ENCODE measurements at places on chromosomes 12 and 14.

GRCh38 chr12:66117242-66117641 is 13.3 kb downstream of the LLPH start:
- DNase-seq: no peak

DNA sequence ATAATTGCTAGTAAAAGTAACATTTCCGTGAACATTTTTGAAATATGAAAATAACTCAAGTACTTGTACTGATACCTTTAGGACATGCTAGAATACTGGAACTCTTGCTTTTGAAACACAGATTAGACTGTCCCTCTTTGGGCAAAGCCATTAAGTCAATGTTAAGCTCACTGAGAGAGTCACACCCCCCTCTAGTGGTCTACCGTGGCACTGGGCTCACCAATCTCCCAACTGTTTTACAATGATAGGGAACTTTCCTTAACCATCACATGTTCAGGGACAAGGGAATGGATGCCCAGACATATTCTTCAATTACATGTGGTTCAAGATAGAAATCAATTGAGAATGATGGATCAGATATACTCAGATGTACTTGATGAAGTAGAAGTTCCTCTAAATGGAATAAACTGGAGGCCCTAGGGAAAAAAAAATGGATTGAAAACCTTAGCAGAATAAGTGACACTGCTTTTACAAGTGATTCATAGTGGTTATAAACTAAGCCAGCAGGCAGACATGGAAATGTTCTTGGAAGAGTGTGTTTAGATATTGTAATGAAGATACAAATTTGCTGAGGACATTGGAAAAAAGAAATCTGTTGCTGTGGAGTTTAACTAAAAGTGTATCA is 17.8 kb downstream of the NANOG start:
- peak; percentile 15 for DNase-seq

DNA sequence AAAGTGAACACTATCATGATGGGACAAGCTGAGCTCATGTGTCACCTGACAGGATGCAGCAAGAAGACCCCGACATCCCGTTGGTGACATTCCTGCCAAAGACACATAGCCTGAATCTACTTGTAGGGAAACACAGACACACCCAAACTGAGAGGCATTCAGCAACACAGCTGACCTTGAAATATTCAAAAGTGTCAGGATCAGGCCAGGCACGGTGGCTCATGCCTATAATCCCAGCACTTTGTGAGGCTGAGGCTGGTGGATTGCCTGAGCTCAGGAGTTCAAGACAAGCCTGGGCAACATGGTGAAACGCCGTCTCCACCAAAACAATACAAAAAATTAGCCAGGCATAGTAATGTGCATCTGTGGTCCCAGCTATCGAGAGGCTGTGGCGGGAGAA is 232.0 kb upstream of the PLXNC1 start:
- no peak for DNase-seq

- no peak for DNase-seq
These were observed 84.7 kb downstream of the GALNT4 start for GRCh38 chr12:89439941-89440340.

- peak; percentile 86 for DNase-seq
These were observed 96.9 kb upstream of the TMPO start for GRCh38 chr12:98418357-98419075.

DNA sequence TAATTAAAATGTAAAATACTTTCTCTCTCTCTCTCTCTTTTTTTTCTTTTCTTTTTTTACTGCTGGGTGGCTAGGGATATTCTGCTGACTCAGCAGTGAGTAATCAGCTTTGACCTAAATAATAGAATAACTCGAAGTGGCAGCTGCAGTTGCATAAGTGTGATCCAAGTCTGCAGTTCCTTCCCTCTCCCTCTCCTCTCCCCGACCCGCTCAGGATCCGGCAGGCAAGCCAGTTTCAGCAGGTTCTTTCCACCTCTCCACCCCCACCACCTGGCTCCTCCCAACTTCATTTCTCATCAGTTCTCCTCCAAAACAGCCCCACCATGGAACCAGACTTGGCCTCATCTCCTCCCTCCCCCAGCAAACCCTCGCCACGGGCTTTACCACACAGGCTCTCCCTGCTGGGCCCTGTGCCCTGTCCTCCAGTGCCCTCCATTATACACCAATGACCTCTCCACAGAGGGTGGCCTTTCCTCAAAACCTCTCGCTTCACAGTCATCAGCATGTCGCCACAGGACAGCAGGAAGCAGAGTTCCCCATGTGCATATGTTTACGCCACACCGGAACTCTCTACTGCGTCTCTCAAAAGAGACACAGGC is 22.4 kb downstream of the SLC7A8 start:
- DNase-seq: peak; percentile 49

GRCh38 chr12:88401155-88401554 is 179.1 kb downstream of the KITLG start:
- no peak for DNase-seq

DNA sequence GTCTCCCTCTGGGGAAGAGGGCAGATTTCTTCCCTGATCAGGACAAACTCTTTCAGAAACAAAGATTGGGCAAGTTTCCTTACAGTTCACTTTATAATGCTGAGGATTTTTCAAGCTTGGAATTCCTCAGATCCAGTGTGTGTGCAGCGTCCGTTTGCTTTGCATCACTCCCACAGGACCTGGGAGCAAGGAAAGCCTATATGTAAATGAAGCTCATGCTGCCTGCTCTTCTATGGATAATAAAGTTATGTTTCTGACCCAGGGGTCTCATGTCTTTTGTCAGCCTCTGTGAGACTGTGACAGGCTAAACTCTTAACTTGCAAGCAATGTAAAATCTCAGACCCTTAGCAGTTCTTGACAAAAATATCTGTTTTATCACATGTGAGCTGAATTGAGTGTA is 41.6 kb downstream of the TRHDE start:
- no peak for DNase-seq

DNA sequence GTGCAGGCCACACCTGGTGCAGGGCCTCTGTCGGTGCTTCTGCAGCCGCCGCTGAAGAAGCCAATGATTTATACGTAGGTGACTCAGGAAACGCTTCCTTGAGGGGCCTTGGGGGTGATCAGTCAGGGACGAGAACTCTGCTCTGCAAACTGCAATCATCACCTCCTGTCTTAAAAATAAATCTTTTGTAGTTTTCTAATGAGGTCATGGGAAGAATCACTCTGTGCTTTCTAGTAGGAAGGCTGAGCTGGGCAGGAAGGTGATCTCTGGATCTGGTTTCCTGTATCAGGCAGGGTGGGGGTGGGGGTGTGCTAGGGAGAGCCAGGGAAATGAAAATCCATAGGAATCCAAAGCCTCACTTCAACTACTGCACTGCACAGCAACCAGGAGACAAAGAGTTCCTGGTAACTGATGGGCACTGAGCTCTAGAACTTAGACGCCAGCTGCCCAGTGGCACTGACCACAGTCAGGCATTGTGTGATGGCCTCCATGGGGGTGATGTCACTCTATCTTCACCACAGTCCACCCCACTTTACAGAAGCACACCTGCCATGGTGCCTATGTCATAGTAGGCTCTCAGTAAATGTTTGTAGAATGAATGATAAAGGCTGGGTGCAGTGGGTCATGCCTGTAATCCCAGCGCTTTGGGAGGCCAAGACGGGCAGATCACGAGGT is 292.4 kb upstream of the PWP1 start:
- DNase-seq: no peak

DNA sequence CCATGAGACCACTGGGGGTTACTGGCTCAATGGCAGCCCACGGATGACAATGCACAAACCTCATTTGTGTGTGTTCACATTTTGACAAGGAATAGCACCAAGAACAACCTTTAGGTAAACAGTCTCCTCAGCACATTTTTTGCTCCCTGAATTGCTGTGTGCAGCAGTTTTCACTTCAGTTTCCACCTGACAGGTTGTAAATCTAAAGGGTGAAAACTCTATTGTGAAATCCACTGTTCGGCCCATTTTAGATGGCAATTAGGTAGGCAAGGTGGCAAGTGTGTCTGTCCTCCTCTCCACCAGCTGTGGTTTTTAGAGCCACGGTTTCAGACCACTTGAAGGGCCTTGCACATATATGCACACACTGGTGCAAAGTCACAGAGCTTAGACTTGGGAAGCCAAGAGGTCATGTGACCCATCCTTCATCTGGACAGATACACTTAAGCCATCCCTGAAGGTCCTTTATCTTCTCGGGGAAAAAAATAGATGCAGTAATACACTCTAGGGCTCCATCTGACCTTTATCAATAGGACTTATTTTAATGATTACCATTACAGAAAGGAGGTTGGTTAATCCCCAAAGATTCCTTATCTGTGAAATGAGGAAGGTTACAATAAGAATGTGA is 23.2 kb downstream of the HAL start:
- DNase-seq: no peak

GRCh38 chr12:101207086-101207780 is 2.8 kb downstream of the SLC5A8 start:
- no peak for DNase-seq

DNA sequence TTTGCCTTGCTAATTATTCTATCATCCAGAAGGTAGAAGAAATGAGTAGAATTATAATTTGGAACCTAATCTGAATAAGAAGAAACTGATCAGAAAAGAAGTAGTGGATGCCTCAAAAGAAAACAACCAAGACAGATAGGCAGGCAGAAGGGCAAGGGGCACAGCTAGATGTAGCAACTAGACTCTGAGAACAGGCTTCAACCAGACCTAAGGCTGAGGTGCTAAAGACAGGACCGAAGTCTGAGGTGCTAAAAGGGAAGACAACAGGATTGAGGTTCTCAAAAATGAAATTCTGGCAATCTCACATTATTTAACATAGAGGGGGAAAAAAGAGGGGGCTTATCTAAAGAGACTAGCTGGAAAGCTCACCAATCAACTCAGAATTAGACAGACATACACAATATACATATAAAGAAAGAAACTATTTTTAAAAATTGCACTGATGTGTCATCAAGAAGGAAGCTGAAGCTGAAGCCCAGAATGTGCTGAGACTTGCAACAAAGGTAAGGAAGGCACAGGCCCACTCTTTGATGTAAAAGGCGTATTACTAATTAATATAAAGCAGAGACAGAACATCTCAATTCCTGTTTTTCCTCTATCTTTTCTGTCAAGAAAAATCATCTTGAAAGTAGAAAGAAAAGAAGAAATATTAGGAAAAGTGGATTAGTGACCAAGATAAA is 43.8 kb upstream of the CSRNP2 start:
- DNase-seq: no peak

- peak; percentile 27 for DNase-seq
These were observed 699 bp downstream of the MGAT2 start for GRCh38 chr14:49621114-49621881.

GRCh38 chr12:98211909-98212695 is 303.3 kb upstream of the TMPO start:
- no peak for DNase-seq

- DNase-seq: no peak
These were observed 61.8 kb downstream of the KLRG1 start for GRCh38 chr12:9051158-9051550.

GRCh38 chr12:109201496-109201885 is 85.1 kb downstream of the ACACB start:
- DNase-seq: no peak

DNA sequence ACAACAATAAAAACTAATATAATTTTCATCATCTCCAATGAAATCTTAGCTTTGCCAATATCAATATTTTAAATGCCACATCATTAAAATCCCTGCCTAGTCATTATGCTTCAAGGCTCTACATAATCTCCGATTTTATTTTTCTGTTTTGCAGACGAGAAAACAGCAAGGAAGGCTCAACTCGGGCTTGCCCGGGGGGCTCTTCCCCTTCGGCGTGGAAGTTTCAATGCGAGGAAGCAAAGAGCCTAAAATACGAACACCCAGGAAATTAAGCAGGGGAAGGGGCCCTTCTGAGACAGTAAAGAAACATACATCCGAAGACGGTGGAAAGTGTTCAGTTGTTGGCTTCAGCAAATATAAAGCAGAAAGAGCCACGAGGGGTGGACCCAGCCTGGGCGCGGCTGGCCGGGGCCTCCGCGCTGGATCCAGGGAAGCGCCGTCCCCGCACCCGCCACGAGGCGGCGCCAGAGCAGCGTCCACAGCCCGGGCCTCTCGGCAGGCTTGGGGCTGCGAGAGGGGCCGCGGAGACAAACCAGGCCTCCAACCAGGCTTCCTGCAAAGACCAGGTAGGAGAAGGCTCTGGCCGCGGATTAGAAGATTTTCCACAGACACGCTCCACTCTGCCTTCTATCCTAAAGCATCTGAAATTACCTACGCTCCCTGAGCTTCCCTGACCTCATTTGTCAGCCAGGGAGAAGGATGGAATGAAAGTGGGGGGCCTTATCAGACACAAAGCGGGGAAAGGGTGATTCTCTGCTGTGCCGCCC is 77.2 kb downstream of the SERPINA3 start:
- DNase-seq: peak; percentile 40

GRCh38 chr14:97149775-97150174 is 352.6 kb downstream of the VRK1 start:
- no peak for DNase-seq

GRCh38 chr14:35438910-35439713 is 34.6 kb upstream of the NFKBIA start:
- no peak for DNase-seq

DNA sequence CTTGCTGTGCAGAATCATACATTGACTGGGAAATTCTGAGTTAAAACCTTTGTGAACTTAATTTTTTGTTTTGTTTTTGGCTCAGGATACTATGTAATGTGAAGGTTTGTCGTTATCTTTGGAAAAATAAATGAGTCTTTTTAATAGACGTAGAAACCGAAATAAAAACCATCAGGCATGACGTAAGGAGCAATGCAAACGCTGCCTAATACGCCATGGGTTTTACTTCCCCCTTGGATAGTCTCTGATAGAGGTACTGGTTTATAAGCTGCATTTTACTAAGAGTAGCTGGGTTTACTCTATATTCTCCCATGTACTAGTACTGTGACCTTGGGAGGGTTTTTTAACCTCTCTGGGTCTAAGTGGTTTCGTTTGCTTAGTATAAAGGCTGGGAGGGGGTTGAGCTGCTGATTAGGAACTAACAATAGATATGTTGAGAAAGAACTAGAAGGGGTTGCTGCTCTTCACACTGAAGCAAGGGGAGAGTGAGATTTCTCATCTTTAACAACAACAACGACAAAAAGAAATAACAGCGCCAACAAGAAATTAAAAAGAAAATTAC is 66.8 kb upstream of the SLCO1C1 start:
- no peak for DNase-seq

GRCh38 chr12:74820324-74820723 is 282.7 kb downstream of the ATXN7L3B start:
- DNase-seq: no peak

DNA sequence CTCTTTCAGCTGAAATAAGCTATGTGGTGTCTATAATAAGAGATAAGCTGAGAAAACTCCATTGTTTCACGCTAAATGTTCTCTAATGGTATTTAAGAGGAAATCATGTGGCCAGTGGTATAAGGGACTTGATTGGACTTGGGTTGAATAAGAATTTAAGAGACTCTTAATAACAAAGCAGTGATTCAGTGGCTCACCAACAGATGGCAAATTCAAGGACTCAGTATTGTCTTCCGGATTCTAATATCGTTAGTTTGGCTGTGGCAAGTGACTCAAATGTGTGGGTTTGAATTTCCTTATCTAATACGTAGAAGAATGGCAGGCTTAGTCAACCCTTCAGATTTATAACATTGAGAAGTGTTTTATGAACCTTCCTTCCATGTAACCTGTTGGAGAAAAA is 49.1 kb upstream of the KCNH3 start:
- no peak for DNase-seq

GRCh38 chr14:91893007-91893406 is 25.7 kb upstream of the TC2N start:
- DNase-seq: no peak

GRCh38 chr12:54378796-54379397 is 5.6 kb downstream of the ZNF385A start:
- no peak for DNase-seq

Data from prostate gland (tissue), 2 donors.